SJSA1 (cell line): ENCODE measurements at places on chromosomes 13 and 19. TPM values are rescaled to one million over a fixed set of nuclear protein-coding genes. Genes with fewer than 3 reads are reported as not detected.

SYCN gene
- total RNA-seq: not detected in 2 replicates

LMTK3 gene
- not detected in 2 replicates for total RNA-seq

PRX gene
- total RNA-seq: 0.88 and 2.4 TPM in 2 replicates

MIA gene
- not detected in 2 replicates for total RNA-seq

- DNase-seq: no peak
These were observed 303.3 kb downstream of the ATP8A2 start for GRCh38 chr13:25675060-25675459.

DNA sequence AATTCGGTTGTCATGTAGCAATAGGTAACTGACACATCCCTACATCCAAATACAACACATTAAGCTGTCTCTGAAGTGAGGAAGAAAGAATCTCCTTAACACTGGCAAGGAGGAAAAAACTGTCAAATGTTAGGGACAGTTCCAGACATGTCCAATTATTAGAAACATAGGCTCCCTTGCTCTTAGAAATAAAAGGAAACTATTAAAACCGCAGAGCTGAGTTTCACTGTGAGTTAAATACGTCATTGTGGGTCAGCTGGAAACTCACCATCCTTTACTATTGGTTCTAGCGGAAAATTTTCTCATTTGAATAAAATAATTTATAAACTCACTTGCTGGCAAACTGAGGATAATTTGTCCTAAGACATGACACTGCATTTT is 40.7 kb downstream of the STARD13 start:
- no peak for DNase-seq

- no peak for DNase-seq
These were observed 34.1 kb upstream of the TFDP1 start for GRCh38 chr13:113550453-113550852.

GRCh38 chr13:28499609-28500008 is 4.7 kb upstream of the FLT1 start:
- DNase-seq: no peak

DNA sequence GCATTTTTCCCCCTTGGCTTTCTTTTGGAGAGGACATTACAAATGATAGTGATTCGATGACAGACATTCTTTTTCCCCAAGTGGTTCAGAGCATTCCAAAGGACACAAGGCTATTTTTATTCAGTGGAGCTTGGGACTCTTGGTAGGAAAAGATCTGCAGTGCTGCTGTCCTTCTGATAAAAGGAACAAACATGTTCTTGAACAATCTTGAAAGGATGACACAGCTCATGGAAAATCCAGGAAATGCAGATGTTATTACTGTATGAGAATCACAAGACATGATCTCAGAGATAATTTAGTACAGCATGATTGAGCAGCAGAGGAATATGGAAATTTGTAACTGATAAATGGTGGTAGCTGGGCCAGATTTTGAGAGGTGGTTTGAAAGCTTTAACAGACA is 96.2 kb upstream of the RFC3 start:
- DNase-seq: no peak

- no peak for DNase-seq
These were observed 133.6 kb upstream of the MYO16 start for GRCh38 chr13:108495646-108496361.

DNA sequence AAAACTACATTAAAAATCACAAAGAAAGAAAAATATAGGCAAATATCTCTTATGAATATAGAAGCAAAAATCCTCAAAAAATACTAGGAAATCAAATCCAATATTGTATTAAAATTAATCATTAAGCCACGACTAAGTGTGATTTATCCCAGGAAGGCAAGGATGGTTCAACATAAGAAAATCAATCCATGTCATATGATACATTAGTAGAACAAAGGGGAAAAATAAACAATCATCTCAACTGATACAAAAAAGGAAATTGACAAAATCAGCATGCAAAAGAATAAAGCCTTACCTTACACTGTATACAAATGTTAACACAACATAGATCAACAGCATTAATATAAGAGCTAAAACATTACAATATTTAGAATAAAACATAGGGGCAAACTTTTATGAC is 933.3 kb downstream of the PCDH9 start:
- DNase-seq: no peak

- DNase-seq: no peak
These were observed 24.3 kb downstream of the C13orf46 start for GRCh38 chr13:113949546-113949945.

- DNase-seq: no peak
These were observed 15.5 kb upstream of the MYH14 start for GRCh38 chr19:50187937-50188336.

DNA sequence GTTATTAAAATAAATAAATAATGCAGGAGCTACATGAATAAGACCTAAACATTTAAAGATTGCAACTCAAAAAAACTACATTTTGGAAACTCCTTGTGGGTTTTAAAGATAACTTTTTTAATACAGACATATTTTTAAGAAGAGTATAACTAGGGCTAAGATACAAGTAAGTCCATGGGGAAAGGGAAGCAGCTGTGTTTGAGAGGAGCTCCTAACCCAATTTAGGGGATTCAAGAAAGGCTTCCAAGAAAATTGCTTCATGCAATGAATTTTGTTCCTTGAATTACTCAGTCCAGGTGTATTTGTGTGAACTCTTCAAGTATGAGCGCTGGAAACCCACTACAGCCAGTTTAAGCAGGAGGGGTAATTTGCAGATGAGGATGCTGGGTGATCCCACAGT is 44.1 kb upstream of the C13orf42 start:
- no peak for DNase-seq
